ENCODE measurements at places on chromosomes 12 and 14.

- no peak for DNase-seq
Measured at GRCh38 chr14:64944041-64944440, 1.5 kb upstream of the GPX2 start.

DNA sequence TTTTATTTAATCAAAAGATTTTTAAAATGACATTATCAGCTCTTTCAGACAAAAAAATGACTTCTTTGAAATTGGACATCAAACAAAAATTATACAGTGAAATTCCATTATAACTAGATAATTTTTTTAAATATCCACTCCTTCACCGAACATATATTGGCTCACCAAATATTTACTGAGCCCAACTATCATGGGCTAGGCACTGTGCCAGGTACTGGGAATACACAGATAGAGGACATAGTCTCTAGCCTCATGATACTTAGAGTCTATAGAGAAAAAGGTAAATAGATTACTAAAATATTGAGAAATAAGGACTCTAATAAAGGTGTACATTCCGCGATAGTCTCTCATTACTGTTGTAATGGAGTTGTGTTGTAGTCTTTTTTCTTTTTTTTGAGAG lies 219.9 kb downstream of the SEC23A start:
- DNase-seq, result no peak

DNA sequence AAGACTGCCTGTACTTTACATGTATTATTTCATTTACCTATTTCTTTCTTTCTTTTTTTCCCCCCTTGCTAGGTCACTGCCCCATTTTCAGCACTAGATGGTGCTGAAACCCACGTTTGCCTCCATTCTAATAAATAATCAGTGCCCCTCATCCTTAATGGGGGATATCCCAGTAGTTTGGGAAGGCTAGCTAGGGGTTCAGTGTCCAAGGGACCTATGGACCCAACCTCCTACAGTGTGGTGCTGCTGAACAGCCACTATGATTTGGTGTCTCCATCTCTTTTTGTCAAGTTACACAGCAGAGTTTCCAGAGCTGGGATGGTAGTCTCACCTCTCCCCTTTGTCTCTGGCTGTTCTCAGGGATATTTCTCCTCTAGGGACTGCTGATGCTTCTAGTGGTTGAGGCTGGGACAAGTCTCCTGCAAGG lies 6.5 kb upstream of the HCFC2 start:
- no peak for DNase-seq

- peak; percentile 48 for DNase-seq
Measured at GRCh38 chr12:13165617-13166041, 30.9 kb upstream of the EMP1 start.

GRCh38 chr12:113030875-113031525 lies 25.5 kb upstream of the DTX1 start:
- no peak for DNase-seq

DNA sequence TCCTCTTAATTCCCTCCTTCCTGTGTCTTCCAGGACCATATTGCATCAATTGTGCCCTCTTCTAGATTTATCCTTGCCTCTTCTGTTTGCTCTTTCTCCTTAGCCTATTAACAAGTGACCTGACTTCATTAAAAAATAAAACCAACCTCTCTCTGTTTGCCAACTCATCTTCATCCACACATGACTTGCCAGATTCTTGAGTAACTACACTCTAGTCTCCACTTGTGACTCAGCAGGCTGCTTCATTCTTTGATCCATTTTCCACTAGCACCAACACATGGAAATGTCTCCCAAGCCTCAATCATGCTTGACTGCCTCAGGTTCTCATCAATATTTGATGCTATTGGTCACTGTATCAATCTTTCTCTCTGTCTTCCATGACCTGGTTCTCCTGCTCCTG lies 492.4 kb upstream of the TMPO start:
- DNase-seq, result no peak

DNA sequence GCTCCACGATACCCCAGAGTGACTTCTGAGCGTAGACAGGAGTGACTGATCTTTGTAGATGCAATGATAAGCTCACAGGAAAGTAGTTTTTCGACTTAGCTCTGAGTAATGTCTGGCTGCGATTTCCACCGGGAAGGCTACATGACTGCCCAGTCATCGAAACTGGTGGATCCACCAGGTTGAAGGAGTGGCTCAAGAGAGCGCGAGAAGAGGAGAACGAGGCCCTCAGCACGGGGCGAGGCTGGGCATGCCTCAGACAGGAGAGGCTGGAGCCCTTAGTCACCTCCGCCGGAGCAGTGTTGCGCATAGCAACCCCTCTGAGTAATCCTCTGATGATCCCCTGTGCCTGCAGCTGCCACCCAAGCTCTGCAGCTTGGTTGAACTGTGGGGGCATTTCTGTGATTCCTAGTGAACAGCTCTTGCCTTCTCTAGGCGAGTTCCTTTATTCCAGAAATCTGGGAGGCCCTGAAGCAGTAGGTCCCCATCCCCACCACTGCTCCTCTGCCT lies 25.6 kb downstream of the ELK3 start:
- no peak for DNase-seq

DNA sequence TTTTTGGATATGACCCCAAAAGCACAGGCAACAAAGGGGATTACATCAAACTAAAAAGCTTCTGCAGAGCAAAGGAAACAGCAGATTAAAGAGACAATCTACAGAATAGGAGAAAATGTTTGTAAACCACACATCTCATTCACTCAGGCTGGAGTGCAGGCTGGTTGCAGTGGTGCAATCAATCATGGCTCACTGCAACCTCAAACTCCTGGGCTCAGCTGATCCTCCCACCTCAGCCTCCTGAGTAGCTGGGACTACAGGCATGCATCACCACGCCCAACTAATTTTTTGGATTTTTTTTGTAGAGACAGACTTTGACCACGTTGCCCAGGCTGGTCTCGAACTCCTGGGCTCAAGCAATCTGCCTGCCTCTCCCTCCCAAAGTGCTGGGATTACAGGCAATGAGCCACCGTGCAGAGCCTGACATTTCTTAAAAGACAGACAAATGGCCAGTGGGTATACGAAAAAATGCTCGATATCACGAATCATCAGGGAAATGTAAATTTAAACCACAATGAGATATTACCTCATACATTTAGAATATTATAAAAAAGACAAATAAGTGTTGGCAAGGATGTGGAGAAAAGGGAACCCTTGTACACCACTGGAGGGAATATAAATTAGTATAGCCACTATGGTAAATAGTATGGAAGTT lies 9.8 kb downstream of the NCKAP5L start:
- no peak for DNase-seq

GRCh38 chr14:32679927-32680612 lies 258.6 kb upstream of the NPAS3 start:
- no peak for DNase-seq

DNA sequence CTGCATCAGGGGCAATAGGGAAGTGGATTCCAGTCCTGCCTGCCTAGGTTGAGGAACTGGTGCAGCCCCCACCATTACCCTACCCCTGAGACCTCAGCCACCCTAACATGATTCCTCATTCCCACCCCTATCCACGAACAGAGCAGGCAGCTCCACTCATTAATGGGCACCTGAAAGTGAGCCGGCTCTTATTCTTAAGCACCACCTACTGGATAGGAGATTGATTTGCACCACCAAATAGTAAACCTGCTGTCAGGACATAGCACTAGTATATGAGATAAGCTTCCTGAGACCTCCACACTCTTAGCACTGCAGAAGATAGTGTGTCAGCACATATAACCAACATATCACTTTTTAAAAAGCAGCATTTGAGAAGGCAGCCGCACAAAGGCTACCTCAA lies 573.2 kb downstream of the SOX5 start:
- no peak for DNase-seq

DNA sequence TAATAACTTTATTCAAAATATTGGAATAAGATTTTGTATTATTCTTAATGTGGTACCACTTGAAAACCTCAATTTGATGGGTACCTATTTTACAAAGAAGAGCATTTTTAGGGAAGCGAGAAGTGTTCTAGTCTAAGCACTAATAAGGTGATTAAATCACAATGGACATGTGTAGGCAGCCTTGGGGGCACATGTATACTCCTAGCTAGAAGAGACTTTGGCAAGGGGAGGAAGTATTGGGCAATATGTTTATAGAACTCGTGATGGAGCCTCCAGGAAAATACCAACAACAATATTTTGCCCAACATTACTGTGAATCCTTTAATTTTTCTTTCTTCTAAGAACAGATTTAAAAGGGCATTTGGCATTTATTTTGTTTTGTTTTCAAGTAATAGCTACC lies 280.3 kb downstream of the ADAMTS20 start:
- no peak for DNase-seq

DNA sequence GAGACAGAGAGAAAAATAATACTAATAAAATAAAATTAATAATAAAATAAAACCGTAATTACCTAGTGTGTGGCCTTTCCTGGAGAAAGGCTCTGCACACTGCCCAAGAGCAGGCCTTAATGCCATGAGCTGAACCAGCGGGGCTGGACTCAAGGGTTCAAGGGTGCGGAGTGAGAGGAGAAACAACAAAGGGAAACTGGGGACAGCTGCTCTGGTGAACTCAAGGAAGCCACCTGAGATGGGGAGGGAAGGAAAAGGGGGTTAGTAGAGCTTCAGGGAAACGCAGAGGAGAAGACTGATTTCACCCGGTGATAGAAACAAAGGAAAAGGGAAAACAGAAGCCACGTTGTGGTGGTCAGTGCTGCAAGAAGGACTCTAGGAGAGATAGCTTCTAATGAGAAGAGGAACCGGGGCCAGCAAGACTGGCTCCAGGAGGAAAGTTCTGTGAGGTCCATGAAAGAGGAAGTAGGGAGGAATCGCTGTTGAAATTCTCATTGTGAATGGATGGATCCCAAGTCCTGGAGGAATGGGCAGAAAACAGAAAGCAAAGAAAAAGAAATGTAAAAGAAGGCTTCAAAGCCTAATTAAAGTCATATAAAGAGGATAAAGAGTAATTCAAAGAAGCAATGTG lies 48.3 kb upstream of the BCL2L14 start:
- no peak for DNase-seq
